ENCODE measurements at places on chromosomes 4 and X.

GRCh38 chrX:121260596-121261240 is 213.3 kb downstream of the GLUD2 start:
- DNase-seq, result no peak

- no peak for DNase-seq
These were observed 580.2 kb downstream of the INPP4B start for GRCh38 chr4:142265946-142266345.

DNA sequence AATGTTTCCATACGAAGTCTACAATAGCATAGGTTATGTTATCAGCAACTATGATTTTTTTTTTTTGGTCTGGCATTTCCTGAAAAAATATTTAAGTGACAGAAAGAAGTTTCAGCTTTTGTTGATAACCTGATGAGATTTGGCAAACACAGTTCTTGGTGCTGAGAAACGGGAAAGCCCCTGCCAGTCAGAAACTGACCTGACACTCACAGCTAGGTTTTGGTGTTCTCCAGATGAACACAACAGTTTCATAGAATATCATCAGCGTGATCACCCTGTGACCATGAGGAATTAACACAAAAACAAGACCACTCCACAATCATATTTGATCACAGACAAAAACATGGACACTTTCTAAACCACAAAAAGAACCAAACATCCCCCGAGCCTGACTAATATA is 152.5 kb upstream of the DCAF8L1 start:
- no peak for DNase-seq

DNA sequence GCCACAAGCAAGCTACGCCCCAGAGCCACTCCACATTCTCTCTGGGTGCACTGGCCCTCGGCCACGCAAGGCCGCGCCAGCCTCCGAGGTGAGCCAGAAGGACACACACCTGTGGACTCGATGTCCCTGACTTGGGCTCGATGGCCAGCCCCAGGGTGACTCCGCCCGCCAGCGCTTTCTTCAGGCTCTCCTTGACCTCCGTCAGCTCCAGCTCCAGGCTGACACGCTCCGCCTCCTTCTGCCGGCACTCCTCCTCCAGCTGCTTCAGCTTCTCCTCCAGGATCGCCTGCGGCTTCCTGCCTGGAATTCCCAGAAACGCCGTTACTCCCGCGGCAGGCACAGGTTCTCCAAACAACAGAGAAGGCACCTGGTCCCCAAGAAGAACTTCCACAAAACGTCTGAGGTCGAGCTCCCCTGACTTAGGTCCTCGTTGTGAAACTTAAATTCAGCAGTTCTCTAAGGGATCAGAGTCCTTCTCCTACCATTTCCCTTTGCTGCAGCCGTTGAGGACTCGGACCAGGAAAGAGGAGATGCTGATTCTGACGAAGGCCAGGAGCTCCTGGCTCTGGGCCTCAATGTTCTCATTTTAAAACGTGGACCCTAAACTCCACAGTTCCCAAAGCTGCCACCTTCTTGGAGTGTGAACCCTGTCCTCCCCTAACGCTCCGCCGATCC is 166.8 kb downstream of the AFAP1 start:
- DNase-seq, result no peak
